ENCODE measurements at places on chromosomes 2 and 18.

GRCh38 chr2:172246649-172247048, 143.9 kb upstream of the DLX2 start:
- DNase-seq = peak; percentile 79

DNA sequence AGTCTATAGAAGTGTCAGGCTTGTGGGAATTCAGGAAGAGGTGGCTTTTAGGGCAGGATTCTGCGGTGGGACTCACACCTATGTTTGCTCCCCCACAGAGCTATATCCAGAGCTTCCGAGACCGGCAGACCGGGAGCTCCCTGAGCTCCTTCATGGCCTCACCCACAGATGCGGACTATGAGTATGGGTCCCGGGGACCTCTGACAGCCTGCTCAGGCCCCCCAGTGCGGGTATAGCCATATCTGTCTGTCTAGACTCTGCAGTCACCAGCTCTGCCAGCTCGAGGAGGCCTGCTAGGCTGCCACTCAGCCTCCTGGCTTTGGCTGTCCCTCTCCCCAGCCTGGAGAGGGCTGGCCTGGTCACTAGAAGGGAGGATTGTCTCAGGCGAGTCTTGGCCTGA, 5.8 kb downstream of the TMEM198 start:
- DNase-seq = no peak

DNA sequence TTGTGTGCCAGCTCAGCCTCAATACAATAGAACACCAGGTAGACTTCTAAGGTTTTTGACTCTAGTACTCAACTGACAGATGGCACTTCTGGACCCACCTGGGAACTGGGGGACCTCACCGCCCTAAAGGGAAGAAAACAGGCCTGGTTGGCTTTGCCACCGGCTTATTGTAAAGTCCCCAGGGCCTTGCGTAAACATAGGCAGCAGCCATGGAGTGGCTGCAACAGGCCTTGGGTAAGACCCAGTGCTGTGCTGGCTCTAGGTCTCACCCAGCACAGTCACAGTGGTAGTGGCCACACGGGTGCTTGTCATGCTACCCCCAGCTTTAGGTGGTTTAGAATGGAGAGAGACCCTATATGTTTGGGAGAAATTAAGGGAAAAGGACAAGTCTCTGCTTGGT, 230.7 kb upstream of the SESTD1 start:
- DNase-seq = no peak

DNA sequence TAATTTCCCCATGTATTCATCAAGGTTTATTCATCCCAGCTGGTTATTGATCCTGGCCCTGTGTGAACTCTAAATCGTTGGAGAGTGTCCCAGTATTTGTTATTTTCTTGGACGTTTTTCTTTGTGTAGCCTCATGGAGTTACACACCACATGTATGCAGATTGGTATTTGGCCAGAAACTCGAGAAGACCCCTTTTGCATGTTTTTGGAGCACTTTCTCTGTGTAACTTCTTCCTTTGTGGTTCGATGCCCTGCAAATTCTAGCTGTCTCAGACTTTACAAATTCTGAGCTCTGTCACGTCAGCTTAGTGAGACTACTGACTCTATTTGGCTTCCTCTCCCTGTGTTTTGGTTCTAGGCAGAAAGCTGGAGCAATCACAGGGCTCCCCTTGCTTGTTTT, 198.7 kb downstream of the MCFD2 start:
- no peak for DNase-seq

DNA sequence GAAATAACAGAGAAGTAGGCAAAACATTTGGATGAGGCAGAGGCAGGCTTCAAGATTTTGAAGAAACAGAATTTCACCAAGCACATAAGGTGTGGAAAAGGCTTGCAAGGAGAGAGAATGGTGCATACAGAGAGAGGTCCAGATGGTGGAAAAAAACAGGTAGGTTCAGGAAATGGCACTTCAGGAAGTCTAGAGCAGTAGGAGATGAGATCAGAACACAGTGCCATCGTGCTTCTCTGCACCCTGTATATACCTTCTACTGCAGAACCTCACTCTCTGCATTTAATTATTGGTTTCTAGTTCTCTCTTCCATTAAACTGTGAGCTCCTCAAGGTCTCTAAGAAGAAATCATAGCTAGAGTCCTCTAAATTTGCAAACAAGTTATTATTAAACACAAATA, 2.4 kb downstream of the PAIP2B start:
- DNase-seq = no peak

DNA sequence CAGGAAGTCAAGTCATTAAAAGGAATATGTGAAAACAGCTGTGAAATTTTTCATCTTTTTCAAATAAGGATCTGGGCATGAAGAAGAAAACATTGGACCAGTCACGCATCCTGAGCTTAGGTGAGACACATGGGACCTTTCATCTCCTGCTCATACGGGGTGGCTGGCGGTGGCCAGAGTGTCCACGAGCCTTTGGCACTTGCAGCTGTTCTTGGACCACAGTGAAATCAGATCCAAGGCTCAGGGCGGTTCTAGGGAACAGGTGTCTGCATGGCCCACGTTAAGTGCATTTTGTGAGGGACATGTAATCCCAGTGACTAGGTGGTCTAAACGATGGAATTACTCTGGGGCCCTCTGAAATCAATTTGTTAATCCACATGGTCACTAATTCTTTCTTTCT, 212.7 kb upstream of the COPS8 start:
- no peak for DNase-seq

DNA sequence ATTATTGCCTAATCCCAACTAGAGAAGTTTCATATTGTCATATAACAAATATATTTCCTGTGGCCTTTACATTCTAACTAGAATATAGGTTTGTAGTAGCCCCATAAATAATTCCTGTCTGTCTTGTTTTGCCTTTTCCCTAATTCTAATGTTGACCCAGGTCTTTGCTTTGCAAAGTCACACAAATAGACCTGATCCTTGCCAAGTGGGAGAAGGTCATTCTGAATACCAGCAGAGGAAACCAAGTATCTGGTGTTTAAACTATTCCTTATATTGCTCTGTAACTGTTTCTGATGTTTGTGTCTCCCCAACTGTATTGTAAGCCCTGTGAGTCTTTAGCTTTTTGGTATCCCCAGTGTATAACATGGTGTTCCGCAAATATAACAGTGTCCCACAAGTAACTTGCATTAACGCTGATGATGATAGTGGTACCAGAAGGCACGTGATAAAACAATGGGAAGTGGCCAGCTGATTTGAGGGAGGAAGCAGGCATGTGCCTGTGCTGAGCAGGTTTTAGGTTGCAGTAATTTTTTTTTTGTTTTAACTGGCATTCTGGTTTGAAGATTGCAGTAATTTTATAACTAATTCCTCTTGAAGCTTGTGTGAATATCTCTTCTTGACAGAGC, 11.1 kb downstream of the HADHB start:
- DNase-seq = no peak

DNA sequence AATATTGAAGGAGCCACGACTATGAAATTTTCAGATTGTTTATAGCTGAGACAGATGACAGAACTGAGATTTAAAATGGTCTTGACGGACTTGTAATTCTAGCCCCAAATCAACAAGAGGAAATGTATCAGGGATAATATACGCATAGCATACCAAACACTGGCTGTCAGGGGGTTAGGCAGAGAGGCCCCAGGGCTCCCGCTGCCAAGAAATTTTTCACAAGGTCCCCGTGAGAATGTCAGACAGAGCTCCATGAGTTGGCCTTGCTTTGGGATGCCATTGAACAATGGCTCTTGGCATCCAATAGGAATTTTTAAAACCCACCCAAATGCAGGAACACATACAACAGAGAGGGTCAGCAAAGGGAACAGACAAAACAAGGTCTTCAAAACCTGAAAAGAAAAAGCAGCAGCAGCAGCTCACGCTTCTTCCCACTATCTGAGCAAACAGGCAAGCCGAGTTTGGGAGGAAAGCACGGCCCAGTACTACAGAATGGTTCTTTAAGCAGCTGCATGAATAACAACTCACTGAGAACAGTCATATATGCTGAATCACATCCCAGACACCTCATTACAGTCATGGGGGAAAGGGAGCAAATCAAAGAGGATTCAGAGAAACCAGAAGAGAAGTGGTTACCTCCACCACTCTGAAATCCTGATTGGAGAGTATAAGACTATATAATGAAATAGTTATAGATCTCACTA, 445.6 kb downstream of the RND3 start:
- DNase-seq = peak; percentile 72

DNA sequence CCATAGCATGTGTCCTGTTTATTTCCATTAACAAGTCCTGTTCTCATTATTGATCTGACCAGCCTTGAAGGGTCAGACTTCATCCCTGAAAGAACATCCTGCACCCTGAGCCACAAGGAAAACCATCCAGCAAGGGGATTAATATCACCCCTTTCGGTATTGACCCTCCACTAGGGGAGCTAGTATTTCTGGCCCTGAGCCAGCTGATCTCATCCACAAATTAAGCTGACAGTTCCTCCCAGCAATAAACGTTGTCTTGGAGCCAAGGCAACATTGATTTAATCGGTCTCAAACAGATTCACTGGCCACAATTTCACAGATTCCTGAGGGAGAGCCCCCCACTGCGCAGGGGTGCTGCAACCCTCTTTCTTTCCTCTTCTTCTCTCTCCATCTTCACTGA, 353.1 kb upstream of the FANCL start:
- DNase-seq = no peak

DNA sequence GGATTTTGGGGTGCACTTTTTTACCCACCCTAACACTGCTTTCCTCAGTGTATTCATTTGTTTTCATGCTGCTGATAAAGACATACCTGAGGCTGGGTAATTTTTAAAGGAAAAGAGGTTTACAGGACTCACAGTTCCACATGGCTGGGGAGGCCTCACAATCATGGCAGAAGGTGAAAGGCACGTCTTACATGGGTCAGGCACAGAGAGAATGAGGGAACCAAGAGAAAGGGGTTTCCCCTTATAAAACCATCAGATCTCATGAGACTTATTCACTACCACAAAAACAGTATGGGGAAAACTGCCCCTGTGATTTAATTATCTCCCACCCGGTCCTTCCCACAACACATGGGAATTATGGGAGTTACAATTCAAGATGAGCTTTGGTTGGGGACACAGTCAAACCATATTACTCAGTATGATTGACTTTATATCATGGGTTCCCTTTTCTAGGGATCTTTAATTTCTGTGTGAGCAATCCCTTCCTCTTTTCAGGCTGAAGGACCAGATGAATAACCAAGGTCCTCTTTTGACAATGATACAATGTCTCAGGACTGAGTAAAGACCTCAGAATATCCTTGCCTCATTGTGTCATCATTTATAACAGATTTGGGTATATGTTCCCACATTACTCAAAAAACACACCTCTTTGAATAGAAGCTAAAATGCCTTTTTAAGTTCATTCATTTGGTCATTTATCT, 100.1 kb upstream of the TRIB2 start:
- DNase-seq = no peak

GRCh38 chr2:114068438-114068837, 178.5 kb downstream of the ACTR3 start:
- no peak for DNase-seq

GRCh38 chr18:40347261-40347660, 1607.8 kb upstream of the PIK3C3 start:
- no peak for DNase-seq

DNA sequence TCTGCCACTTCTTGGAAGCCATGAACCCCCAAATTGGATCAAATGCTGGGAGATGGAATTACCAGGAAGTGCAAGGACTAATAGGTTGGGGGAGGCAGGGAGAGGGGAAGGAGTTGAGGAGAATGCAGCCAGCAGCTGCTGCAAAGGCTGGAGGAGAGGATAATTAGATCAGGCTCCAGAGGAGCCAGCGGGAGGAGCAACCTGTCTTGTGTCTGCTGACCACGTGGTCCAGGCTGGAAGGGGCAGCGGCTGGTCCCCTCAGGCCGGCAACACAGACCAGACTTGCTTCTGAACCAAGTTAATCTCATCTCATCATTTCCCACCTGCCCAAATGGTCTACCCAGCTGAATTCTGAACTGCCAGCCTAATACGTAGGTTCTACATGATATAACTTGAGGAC, 68.3 kb downstream of the MRO start:
- no peak for DNase-seq

DNA sequence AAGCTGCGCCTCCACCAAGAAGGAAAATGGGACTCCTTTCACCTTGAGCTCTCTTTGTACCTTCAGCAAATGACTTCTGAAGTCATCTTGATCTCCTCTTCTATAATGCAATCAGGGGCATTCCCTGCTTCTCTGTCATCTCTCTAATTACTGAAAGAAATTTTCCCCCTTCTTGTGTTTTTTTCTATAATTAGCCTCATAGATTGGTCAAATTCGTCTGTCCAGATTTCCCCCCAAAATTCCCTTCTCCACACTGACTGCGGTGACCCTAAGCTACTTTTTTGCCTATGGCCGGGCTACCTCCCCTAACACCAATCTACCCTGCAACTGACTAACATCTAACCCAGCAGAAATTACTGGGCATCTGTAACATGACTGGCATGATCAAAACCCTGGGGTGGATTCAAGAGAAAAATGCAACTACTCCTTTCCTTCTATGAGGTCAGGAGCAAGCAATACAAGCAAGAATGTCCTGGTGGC, 168.6 kb downstream of the BCL2 start:
- DNase-seq = no peak

- no peak for DNase-seq
Measured at GRCh38 chr2:220937245-220937644, 634.9 kb downstream of the EPHA4 start.

GRCh38 chr2:234241656-234242458, 191.4 kb downstream of the SPP2 start:
- DNase-seq = peak; percentile 92

GRCh38 chr2:53600815-53601214, 166.8 kb upstream of the CHAC2 start:
- DNase-seq = peak; percentile 38

DNA sequence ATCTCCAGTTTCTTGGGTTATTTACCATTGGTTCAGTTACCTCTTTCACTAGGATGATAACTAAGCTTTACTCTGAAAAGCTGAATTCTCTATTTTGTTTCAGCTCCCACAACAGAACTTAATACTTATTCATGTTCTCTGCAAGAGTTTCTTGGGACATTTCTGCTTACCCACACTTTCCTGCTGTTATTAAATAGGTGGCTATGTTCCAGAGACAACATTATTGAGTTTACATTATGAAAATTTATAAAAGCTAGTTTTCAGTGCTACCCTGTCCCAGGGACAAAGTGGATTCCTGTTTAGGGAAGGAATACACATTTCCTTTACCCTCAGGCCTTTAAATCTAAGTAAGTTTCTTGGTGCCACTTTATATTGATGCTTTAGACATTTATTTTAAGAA, 7.0 kb upstream of the GPD2 start:
- DNase-seq = no peak

DNA sequence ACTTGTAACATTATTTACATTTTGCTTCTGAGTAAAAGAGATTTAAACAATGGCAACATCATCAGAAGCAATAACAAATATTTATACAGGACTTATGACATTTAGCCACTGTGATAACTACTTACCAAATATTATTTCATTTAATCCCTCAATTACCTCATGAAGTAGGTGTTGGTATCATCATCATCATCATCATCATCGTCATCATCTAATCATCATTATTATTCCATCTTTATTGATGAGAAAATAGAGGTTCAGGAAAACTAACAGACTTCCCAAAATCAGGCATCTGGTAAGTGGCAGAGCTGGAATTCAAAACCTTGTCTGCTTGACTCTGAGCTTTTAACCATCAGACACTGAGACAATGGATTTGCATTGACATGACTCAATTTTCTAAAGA, 204.4 kb downstream of the NCKAP5 start:
- no peak for DNase-seq

All from foreskin keratinocyte (primary cell).